LNCaP clone FGC (cell line): ENCODE measurements at places on chromosomes 3 and 15.

DNA sequence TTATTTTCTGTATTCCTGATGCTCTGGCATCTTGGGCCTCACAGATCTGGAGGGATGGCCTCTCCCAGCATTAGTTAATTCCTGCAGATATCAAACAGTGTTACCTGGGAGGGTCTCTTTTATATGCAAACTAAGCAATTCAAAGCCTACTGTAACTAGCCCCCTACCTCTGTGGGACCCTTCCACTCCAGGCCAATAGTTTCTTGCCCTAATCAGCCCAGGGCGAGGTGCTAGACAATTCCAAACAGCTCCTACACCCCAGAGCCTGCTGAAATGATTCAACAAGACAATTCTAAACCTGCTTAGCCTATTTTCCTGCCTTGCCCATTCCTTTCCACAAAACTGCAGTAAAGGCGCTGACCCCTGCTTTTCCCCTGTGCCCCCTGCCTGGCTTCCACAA is 106.6 kb upstream of the IGSF10 start:
- DNase-seq, result no peak

DNA sequence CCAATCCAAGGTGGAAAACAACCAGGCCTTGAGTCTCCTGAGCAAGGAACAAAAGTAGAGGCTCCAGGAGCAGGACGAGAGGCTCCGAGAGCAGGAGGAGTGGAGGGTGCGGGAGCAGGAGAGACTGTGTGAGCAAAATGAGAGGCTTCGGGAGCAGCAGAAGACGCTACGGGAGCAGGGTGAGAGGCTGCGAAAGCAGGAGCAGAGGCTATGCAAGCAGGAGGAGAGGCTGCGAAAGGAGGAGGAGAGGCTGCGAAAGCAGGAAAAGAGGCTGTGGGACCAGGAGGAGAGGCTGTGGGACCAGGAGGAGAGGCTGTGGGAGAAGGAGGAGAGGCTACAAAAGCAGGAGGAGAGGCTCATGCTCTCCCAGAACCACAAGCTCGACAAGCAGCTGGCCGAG is 60.3 kb upstream of the UBE2Q2 start:
- DNase-seq, result no peak

GRCh38 chr3:15272426-15273196 is 59.8 kb downstream of the SH3BP5 start:
- no peak for DNase-seq

- DNase-seq, result no peak
Measured at GRCh38 chr3:194482196-194482593, 4.6 kb downstream of the ATP13A3 start.

- DNase-seq, result no peak
Measured at GRCh38 chr15:33860754-33861153, 107.5 kb upstream of the CHRM5 start.

GRCh38 chr15:34753236-34753894 is 1.4 kb downstream of the GJD2 start:
- DNase-seq, result peak; percentile 14

- DNase-seq, result no peak
Measured at GRCh38 chr3:18402239-18402799, 22.8 kb downstream of the SATB1 start.

DNA sequence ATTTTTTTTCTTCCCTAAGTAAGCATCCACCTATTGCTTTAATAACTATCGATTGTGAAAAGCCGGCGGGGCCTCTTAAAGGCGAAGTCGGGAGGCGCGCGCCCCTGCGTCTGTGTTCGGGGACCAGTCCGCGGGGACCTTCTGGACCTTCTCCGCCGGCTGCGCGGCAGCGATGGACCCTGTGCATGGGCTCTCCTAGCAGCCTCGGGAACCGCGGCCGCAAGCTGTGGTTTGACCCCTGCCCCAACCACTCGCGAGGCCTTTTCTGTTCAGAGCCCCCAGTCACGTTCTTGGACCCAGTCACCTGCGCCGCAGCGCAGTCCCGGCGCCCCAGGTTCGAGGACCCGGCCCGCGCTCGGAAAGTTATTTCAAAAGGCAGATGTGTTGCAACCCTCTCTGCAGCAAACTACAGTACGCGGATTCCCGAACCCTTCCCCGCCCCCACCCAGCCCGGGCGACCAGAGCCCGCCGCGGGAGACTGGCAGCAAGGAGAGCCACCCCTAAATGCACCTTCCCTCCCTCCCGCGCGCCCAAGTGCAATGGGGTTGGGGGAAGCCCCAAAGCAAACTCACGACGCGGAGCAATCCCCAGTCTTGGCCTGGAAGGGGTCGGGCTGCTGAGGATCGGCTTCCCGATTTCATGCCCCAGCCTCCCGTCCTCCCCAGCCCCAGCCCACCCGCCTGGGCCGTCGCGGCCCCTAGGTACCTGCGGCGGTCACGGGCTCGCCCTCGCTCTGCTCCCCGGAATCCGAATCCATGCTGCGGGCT is 684 bp downstream of the TNFAIP8L3 start:
- DNase-seq, result no peak

DNA sequence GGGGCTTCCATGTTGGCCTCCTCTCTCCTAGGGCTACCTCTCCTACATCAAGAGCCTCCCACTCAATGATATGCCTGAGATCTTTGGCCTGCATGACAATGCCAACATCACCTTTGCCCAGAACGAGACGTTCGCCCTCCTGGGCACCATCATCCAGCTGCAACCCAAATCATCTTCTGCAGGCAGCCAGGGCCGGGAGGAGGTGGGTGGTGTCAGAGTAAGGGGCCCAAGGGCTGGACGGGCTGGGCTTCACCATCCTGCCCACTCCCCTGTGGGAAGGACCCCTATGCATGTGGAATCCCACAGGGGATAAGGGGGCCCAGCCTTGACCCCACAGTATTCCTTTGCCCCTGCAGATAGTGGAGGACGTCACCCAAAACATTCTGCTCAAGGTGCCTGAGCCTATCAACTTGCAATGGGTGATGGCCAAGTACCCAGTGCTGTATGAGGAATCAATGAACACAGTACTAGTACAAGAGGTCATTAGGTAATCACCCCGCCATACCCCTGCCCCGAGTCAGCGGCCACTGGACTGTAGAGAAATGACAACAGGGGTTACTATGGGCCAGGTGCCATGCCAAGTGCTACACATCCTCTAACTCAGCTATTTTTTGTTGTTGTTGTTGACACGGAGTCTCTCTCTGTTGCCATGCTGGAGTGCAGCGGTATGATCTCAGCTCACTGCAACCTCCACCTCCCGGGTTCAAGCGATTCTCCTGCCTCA is 47.1 kb downstream of the SEMA3G start:
- no peak for DNase-seq

DNA sequence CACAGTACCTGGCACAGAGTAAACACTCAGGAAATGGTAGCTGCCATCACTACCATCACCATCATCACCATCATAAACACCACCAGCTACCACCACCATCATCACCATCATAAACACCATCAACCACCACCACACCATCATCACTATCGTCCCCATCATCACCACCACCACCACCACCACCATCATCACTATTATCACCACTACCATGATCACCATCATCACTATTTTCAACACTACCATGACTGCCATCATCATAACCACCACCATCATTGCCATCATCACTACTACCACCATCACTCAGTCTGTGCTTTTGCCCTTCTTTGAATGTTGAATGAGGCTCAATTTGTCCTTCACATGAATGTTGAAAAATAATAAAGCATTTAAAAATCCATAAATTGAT is 21.2 kb upstream of the IL16 start:
- no peak for DNase-seq

GRCh38 chr3:161770484-161771386 is 274.1 kb downstream of the OTOL1 start:
- peak; percentile 28 for DNase-seq

DNA sequence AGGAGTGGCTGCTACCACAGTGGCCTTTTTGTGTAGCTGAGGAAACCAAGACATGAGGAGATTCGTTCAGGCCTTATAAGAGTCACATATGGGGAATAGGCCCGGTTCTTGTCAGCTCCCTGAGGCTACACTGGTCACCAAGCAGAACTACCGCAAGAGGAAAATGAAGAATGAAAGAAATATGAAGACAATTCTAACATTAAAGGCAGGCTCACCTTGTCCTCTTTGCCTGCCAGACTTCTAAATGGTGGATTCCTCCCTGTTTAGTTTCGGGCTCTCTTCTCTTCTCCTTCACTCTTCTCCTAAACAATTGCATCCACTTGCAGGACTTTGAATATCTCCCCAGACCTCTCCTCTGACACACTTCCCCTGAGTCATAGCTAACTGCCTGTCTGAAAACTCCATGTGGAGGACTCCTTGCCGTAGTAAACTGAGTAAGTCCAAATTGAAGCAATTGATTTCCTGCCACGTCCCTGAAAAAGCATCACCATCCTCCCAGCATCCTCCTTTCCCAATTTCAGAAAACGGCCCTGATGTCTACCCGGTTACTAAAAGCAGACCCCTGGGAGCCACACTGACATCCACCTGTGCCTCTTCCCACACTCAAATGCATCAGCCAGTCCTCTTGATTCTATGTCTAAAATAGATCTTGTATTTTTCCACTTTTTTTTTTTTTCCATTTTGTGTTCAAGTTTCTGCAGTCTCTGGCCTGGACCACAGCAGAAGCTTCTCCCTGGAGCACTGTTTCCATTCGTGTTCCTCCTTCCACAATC is 30.3 kb upstream of the VEPH1 start:
- DNase-seq, result no peak

- no peak for DNase-seq
Measured at GRCh38 chr3:193250492-193250891, 9.5 kb downstream of the PLAAT1 start.

- DNase-seq, result no peak
Measured at GRCh38 chr15:93801206-93801605, 430.2 kb upstream of the MCTP2 start.

DNA sequence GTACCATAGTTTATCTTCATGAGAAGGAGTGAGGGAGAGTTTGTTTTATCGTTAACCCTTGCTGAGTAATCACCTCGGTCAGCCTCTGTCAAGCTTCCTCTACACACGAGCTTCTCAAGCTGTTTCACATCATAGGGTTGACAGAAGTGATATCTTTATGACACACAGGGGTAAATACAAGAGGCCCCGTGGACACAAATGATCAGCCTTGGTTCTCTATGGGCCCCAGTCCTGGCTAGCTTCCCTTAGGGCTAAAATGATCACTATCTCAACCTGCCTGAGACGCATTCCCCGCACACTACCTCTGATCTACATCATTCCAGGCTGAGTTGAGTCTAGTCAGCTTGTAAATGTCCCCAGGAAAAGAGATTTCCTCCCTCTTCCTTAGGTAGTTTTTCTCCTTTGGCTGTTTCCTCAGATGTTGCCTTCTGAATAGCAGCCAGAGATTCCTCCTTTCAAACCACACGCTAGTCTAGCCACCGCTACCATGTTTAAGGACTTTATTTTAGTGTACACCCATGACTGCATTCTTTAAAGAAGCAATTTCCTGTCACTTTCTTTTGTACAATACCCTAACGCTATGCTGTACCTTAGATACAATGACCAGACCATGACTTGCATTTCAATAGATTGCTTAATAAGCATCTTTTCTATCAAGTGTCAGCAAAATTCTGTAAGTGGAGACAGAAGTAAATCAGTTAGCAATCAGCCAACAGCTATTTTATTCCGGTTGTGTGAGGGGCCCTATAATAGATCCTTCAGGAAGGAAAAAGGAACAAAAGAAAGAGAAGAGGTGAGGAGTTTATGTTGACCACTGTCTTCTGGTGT is 35.1 kb upstream of the PPARG start:
- DNase-seq, result no peak

- no peak for DNase-seq
Measured at GRCh38 chr3:150327678-150328653, 80.1 kb upstream of the TSC22D2 start.

GRCh38 chr15:83106994-83107840 is at the start of gene TM6SF1:
Gene TM6SF1 (plus strand): TSS chr15:83107645. CDS start chr15:83107681, 36 bp downstream.
- DNase-seq, result no peak

GRCh38 chr3:82474711-82475110 is 713.3 kb upstream of the GBE1 start:
- DNase-seq, result no peak

DNA sequence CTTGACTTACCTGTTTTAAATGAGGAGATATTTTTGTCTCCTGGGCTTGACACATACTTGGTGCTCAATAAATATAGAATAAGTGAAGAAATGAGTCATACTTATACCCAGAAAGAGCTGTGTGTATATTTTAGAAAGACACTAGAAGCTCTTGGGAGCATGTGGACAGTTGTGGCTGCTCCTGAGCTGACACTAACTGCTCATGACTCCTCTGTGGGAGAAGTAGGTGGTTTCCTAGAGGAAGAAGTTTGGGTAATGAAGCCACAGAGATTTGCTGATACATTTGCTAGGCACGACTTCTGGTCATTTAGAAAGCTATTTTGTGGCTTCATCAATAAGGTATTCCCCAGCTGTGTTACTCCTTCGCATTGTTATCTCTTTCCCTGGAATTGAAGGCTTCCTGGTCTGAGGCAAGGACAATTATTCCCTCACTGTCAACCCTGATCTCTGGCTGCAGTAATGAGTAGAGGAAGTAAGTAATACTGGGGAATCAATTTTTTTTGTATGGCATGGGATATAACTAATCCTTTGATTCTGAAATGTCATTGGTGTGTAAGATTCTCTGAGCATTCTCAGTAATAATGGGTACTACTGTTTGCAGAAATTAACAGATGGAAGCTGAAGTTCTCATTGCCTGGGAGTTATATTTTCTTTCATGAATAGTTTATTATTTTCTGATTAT is 79.6 kb upstream of the DCBLD2 start:
- DNase-seq, result no peak

DNA sequence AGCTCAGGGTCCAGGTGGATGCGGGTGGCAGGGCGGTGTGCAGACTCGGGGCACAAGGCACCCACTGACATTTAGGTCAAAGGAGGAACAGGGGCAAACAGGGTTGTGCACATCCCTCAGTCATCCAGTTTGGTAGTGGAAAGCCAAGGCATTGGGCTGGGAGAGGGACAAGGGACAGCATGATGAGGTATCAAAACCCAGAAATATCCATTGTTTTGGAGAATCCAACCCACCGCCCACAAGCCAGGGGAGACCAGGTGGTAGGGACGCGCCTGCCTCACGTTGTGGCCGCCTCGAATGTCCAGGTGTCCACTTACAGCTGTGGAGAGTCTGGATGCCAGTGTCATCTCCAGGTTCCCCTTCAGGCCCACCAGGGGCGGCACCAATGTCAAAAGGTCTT is 33.3 kb downstream of the SLC41A3 start:
- no peak for DNase-seq

GRCh38 chr3:122578069-122578740 is 755 bp downstream of the PARP15 start:
- DNase-seq, result no peak

DNA sequence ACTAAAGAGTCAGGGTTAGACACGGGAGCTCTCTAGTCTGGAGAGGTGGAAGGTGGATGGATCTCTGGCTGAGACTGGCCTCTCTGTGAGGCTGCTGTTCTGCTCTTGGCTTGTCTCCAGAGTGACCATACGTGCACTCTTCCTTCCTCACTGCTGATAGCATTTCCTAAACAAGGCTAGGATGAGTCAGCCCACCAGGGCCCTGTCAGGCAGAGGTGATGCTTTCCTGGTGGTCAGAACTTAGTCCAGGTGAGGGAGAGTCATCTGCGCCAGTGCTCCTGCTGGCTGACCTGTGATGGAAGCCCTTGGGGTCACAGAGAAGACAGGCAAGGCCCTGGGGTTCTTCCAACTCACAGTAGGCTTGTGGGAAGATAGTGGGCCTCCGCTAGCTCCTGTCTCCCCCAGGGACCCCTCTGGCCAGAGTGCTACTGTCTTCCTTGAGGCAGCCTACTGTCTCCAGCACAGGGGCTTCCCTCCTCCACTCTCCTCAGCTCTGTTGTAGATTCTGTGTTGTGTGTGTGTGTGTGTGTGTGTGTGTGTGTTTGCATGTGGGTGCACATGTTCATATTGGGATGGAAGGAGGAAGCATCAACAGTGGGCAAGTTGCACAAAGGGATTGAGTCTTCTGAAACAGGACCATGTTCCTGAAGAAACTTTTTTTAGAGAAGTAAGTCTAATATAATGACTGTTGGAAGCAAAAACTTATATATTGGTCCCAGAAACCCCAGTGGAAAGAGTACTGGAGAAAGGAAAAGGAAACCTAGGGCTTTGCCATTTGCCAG is 16.5 kb downstream of the ALPK3 start:
- DNase-seq, result no peak
